ENCODE measurements at places on chromosomes 5 and 9.

DNA sequence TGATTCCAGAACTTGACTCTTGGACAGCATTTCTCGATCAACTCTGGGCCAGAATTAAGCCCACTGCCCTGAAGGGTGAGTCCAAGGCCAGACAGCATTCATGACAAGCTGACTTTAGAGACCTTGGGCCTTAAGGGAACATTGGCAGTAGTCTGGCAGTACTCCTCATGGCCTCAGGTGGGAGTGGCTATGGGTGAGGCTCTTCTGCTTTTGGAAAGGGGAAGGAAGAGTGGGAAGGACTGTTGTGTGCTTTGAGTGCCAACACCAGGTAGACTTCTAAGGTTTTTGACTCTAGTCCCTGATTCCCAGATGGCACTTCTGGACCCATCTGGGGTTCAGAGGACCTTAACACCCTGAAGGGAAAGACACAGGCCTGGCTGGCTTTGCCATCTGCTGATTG lies 530.4 kb downstream of the ACTL7B start:
- no peak for DNase-seq

DNA sequence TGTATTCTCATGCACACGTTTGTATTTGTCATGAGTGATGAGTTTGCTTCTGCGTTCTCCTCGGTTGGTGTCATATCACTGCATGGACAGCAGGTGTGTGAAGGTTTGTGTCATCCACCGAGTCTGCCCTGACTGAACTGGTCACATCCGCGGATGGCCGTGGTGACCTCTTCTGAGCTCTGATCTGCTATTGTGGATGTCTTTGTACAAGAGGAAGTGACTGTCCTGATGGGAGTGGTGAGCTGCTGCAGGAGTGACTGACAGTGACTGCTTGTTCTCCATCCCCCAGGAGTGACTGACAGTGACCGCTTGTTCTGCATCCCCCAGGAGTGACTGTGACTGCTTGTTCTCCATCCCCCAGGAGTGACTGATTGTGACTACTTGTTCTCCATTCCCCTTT lies 69.9 kb downstream of the EHMT1 start:
- DNase-seq: no peak

GRCh38 chr5:68315679-68316271 lies 100.2 kb downstream of the PIK3R1 start:
- no peak for DNase-seq

GRCh38 chr9:82586918-82587356 lies 476.0 kb downstream of the RASEF start:
- DNase-seq: no peak

DNA sequence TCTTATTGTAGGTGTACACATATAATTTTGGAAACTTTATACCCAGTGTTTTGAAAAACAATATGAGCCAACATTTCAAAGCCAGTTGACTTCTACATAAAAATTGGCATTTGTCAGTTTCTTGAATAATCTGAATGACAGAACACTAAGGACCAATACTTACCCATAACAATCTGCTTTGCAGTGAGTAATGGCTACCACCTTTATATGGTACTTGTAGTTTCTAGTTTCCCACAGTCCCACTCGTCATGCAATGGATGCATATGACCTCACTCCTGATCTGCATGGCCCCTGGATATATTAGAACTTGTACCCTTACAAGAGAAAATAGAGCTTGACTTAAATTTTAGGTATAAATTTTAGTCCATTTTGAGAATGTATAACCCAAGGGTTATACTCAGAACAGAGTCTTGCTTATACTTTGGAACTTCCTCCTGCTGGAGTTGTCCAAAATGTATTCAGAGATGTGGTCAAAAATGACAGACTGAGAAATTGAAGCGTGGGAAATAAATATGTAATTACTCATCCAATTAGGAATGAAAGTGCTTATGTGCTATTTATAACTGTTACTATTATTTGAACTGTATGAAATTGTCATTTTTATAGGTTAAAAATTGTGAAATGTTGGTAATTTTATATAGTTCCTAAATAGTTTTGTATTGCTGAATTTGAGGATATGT lies 19.5 kb downstream of the XRCC4 start:
- no peak for DNase-seq

DNA sequence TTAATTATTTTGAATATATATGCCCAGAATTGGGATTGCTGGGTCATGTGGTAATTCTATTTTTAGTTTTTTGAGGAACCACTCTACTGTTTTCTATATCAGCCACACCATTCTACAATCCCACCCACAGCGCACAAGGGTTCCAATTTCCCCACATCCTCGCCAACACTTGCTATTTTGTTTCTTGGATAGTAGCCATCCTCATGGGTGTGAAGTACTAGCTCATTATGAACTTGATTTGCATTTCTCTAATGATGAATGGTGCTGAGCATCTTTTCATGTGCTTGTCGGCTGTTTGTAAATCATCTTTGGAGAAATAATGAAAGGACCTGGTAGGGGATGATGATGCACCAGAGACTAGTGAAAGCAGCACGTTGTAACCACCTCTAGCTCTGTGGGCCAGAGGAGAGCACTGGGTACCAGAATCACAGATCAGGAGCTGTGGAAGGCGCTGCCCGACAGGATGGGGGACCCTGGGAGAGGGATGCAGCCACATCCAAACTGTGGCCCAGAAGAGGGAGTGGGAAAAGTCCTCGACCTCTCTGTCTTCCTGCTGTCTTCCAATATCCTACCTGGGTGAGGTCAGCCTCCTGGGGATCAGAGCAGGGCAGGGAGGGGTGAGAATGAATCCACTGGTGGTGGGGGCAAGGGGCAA lies 155.4 kb downstream of the RGS3 start:
- no peak for DNase-seq

DNA sequence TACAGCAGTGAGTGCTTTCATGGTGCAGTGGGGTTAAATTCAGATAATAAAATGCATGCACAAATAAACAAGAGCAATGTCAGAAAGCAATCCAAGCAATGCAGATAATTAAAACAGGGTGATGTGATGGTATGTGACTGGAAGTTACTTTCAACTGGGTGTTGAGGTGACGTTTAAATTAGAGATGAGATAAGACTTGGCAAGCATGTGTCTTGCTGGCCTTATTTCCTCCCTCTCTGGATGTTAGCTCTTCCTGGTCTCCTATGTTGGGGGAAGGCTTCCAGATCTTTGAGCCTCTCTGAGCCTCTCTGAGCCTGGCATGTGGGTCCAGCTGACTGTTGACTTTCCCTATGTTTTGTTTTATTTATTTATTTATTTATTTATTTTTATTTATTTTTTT lies 54.4 kb downstream of the DOCK2 start:
- DNase-seq: no peak

DNA sequence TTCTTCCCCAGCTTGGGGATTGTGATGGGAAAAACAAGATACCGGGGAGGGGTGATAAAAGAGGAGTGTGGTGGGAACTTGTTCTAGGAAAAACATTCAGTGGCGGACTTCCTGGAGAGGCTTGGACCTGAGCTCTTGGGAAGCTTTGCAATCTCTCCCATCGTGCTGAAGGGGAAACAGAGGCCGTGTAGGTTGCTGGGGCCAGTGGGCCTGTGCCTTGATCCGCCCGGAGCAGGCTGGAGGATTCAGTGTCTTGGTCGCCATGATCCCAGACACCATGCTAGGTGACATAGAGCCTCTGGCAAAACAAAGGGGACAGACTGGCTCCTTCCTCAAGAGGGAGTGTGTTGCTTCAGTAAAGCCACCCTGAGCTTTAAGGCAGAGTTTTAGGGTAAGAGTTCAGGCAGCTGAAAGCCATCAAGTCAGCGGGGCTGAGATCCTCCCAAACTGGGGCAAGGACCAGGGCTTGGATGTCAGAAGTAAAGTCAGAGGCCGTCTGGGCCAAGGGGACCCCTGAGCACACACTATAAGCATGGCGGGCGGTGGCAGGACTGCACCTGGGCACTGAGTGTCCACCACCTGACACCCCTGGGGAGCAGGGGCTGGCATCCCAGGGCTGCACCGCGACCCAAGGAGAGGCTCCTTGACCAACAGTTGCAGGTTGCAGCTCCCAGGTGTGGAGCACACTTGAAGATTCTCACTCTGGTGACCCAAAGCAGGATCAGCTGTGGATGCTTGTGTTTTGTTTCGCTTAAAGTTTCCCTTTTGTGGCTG lies 44.7 kb downstream of the TRIP13 start:
- no peak for DNase-seq

GRCh38 chr9:96021551-96022444 lies 146.3 kb downstream of the ERCC6L2 start:
- DNase-seq: peak; percentile 25

DNA sequence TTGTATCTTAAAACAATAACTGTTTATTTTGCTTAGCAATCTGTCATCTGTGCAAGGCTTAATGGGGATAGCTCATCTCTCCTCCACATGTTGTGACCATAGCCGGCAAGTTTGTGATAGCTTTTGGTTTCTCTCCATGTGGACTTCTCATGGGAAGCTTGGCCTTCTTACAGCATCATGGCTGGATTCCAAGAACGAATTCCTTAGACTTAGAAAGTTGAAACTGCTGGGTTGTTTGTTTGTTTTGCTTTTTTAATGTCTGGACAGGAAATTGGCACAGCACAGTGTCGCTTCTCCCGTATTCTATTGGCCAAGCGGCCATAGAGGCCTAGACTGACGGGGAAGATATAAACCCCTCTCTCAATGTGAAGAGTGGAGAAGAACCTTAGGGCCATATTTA lies 61.0 kb upstream of the PRDM9 start:
- no peak for DNase-seq

DNA sequence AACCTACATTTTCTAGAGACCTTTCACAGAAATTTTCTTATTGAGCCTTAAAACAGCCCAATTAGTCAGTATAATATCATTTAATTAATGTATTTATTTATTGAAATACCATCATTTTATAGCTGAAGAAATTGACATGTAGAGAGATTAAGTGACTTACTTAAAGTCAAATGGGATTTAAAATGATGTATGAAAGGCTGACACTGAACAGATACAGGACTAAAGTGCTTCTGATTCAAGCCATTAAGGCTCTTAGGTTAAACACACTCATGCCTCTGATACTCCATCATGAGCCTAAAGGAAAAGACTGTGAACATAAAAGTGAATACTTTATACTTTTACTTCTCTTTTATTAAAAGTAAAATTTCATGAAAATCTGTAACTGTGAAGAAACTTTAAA lies 12.8 kb downstream of the C9orf72 start:
- no peak for DNase-seq

DNA sequence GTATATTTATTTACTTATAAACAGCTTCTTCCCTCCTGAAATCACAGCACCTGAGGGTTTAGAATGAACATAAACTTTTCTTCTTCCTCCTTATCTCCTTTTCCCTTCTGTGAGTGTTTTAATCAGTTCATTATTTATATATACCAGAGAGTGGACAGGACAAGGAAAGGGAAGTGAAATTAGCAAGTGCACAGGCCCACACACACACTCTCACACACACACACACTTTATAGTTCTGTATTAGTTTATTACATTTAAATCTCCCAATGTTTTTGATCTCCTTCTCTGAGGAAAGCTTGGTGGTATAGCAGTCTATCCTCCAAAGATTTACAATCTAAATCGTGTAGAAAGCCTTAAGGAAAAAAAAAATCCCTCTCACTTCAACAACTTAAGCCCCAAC lies 353.5 kb downstream of the NDUFS4 start:
- DNase-seq: no peak

- DNase-seq: no peak
These were observed 24.5 kb downstream of the LECT2 start for GRCh38 chr5:135930029-135930948.

DNA sequence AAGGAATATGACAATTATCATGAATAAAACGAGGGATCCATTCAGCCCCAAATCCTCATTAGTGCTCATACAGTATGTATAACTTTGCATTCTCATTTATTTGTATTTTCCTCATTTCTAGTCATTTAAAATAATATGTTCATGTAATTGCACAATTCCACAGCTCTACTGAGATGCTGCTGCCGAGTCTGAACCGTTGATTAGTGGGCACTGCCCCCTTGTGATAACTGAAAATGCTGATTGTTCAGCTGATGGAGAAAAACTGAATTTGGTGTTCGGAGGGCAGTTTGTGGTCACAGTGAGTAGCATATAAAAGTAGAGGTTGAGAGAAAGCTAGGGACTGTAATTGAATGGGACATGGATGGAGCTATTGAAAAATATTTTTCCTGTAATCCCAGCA lies 12.2 kb upstream of the GPR151 start:
- no peak for DNase-seq

DNA sequence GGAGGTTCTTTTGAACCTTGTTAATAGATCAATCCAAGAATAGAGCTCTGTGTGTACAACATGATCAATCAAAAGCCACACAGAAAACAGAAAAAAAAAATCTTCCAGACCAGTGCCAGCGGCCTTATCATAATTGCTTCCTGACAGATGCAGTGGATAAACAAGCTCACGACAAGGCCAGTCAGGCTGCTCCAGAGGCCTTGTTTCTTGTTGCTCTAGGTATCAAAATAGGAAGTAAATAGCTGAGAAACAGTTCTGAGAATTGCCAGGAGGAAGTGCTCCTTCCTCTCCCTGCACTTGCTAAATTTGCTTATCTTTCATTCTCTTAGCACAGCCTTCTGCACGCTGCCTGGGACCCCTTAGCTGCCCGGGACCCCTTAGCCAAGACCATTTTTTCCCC lies 199.0 kb upstream of the TARS1 start:
- no peak for DNase-seq

GRCh38 chr5:121887727-121888126 lies 36.0 kb downstream of the FTMT start:
- DNase-seq: no peak

DNA sequence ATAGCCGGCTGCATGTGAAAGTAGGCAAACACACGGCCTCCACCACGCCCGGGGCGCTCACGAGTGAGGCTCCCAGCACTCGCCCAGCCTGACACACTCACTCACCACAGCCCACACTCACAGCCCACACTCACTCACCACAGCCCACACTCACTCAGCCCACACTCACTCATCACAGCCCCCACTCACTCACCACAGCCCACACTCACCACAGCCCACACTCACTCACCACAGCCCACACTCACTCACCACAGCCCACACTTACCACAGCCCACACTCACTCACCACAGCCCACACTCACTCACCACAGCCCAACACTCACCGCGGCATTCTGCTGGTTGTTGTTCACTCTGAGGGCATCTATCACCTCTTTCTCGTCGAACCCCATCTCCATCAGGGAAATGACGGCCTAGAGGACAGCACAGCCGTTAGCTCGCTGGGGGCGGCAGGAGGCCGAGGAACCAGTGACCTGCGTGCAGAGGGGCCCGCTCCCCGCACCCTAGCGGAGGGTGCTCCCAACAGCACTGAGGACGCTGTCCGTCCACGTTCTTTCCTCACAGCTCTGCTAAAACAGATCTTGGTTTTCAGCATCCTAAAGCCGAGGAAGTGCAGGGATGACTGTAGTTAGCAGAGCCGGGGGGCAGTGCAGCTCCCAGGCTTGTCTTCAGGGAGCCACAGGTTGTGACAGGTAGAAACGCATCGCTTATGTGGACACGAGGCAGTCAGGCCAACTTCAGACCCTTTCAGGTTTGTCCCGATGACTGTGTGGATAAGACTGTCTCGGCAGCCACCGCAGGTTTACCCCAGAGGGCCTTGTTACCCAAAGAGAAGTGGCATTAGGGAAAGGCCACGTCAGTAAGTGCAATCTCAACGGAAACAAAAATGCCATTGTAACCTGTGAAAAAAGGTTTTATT lies 21.6 kb downstream of the UBAC1 start:
- DNase-seq: no peak

All from left ventricle myocardium inferior (tissue), 1 donor.